ENCODE measurements at places on chromosomes 12 and 14. TPM values are rescaled to one million over a fixed set of nuclear protein-coding genes. Genes with fewer than 3 reads are reported as not detected.

The SLC7A7 gene
- total RNA-seq, result 0.43 TPM

The MDM1 gene
- 22.4 TPM for total RNA-seq

The SP1 gene
- total RNA-seq, result 84.7 TPM

The KRT80 gene
- total RNA-seq, result not detected

The ATG14 gene
- 6.0 TPM for total RNA-seq

The CCDC184 gene
- 0.22 TPM for total RNA-seq

The KIF5A gene
- total RNA-seq, result 0.58 TPM

The ATP23 gene
- 12.9 TPM for total RNA-seq
